M059J (cell line): ENCODE measurements at places on chromosomes 5 and 9.

GRCh38 chr9:109904666-109905065 is 124.7 kb downstream of the PALM2AKAP2 start:
- DNase-seq: no peak

DNA sequence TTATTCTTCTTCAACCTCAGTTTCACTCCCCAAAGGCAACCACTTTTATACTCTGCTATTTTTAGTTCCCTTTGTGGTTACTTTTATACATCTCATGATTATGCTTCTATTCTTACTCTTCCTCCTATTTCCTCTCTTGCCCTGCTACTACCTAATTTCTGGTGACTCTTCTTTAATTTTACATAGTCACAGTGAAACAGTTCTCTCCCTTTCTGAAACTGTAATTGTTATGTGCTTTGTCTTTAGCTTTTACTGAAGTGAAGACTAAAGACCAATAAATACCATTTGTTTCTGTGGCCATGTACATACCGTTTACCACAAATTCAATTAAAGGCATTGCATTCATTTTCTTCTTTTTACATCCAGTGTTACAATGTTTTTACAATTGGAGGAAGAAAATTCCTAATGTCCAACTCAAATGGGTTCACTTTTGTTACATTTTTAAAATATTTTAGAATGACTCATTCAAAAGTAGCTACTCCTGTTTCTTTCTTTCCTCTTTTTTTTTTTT is 410.6 kb downstream of the PSAT1 start:
- peak; percentile 89 for DNase-seq

- no peak for DNase-seq
Observed at GRCh38 chr5:154241021-154241420, 50.5 kb downstream of the GALNT10 start.

- DNase-seq: no peak
Observed at GRCh38 chr5:172999974-173000373, 16.4 kb downstream of the ATP6V0E1 start.

DNA sequence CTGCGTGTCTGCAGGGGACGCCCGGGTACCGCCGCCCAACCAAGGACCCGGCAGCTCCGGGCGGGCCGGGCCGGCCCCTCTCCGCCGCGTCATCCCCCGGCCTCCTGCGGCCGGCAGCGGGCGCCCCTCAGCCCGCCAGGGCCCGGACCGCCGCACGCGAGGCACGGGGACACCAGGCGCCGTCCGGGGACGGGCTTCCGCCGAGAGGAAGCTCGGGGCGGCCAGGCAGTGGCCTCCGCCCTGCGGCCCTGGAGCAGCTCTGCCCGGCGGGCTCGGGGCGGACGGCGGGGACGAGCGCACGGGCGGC is 373 bp downstream of the FBXW5 start:
- peak; percentile 66 for DNase-seq

DNA sequence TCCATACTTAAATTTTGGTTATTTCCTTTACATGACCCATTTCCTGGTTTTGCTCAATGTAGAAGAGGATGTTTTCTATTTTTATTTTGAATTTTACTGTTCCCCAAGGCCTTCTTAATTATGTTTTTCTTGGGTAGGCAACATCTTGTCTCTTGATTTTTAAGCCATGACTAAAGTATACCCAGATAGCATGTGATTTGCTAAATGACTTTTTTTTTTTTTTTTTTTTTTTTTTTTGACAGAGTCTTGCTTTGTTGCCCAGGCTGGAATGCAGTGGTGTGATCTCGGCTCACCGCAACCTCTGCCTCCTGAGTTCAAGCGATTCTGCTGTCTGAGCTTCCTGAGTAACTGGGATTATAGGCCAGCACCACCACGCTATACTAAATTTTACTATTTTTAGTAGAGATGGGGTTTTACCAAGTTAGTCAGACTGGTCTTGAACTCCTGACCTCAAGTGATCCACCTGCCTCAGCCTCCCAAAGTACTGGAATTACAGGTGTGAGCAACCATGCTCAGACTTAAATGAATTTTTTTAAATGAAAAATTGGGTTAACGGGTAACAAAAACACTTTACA is 198.6 kb upstream of the DAB2 start:
- no peak for DNase-seq

GRCh38 chr5:171207256-171207847 is 101.7 kb upstream of the TLX3 start:
- peak; percentile 34 for DNase-seq

GRCh38 chr5:109099081-109099480 is 310.7 kb downstream of the PJA2 start:
- no peak for DNase-seq

DNA sequence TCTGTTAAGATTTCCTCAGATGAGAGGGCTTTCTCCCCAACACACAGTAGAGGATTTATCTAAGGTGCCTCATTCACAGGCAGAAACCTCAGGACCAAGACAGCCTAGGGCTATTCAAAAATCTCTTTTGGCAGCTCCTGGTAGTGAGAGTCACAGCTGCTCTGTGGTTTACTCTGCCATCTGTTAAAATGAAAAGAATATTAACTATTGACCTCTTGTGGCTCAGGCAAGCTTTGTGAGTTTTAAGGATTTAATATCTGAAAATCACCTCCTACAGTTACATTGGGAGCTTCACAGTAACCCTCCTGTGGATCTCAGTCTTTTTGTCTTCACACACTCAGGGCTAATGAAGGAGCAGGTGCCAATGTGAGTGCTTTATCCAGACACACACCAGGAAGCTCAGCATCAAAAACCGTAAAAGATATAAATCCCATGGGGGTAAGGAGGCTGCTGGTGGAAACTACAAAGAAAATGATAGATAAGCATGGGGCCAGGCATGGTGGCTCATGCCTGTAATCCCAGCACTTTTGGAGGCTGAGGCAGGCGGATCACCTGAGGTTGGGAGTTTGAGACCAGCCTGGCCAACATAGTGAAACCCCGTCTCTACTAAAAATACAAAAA is 29.7 kb downstream of the PPP1R2B start:
- DNase-seq: peak; percentile 3

DNA sequence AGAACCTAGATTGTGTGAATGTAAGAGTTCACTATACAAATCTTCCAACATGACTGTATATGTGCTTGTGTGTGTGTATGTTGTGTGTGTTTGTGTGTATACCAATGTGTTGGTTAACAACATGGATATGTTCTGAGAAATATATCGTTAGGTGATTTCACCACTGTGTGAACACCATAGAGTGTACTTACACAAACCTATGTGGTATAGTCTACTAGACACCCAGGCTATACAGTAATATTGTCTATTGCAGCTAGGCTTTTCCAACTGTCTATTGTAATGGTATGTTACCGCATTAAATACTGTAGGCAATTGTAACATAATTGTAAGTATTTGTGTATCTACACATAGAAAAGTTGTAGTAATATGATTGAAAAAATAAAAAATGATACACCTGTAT is 959.2 kb upstream of the SEMA6A start:
- no peak for DNase-seq

DNA sequence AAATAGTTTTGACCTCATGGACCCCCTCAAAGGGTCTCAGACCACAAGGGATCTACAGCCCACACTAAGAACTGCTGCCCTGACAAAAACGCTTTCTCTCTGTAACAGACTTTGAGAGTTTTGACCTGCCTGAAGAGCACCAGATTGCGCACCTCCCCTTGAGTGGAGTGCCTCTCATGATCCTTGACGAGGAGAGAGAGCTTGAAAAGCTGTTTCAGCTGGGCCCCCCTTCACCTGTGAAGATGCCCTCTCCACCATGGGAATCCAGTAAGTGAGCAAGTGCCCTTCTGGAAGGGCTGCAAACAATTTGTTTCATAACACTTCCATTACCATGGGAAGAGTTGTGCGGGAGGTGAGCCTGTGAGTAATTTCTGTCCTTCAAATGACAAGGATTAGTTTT is 6.0 kb downstream of the PTTG1 start:
- DNase-seq: no peak

- no peak for DNase-seq
Observed at GRCh38 chr5:133758641-133759040, 146.3 kb upstream of the FSTL4 start.

GRCh38 chr9:70493029-70493428 is 78.6 kb upstream of the KLF9 start:
- no peak for DNase-seq

GRCh38 chr9:9341203-9341602 is 1271.6 kb downstream of the PTPRD start:
- no peak for DNase-seq

DNA sequence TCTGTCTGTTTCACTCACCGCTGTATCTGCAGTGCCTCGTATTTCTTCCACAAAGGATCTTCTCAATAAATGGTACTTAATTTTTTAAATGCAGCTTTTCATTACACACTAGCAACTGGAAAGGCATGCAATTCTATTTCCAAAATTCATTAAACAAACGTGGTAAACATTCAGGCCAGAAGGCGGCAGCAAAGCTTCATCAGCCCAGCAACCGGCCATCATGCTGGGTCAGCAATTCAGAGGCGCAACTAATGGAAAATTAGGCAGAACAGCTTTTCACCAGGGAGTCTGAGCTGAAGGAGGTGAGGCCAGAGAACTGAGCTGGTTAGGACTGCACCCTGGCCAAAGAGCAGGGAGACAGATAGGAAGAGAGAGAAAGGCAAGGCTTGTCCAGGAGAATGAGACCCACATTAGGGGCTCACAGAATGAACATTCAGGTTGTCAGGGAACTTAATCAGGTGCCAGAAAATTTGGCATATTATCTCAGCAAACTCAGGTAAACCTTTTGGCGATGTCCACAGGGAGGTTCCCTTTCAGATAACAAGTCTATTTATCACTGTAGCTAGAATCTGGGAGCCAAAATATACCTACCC is 17.7 kb upstream of the RNF180 start:
- peak; percentile 8 for DNase-seq

DNA sequence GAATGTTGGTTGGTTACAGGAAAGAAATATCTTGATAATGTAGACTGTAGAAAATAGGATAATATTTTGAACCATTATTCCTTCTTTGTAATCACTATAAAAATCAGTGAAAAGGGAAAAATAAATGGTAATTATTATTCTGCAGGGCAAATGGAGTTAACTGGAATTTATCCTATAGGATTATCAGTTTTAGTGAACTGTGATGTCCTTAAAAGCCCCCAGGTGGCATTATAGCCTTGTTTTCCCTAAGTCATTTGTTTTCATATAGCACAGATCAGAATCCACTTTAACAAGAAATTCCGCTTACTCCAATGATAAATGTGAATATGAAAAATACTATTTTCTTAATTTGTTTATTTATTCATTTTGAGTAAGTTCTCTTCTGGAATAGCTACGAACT is 26.2 kb upstream of the WDR41 start:
- peak; percentile 15 for DNase-seq

DNA sequence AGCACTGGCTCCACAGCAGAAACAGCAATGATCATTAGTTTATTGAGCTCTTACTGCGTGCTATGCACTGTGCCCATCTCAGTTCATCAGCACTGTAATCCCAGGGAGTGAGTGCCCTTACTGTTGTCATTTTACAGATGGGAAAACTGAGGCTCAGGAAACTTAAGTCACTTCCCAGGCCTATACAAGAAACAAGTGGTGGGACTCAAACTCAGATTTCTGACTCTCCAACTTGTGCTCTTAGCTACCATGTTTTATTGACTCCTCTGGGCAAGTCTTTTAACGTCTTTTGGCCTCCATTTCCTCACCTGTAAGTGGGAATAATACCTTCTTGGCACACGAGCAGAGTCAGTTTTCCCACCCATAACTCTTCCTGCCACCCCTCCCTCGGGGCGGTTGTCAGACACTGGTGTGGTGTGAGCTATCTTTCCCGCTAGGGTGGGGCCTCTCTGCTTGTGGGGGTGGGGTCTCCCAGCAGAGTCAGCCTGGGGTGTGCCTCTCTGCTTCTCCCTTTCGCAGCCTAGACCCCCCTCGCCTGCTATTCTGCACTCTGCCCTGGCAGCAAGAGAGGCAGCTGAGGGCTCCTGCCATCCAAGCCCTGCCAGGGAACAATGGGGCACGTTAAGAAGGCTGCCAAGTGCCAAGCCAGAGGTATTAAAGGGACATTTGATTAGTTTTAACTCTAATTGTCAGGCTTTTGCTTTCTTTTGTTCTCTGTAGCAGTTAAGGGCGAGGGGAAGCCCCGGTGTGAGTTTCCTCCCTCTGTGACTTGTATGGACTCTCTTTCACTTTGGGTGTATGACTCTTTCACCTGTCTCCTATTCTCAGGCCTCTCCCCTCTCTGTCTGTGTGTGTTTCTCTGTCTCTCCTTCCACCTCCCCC is 12.1 kb downstream of the GALNT10 start:
- DNase-seq: no peak

DNA sequence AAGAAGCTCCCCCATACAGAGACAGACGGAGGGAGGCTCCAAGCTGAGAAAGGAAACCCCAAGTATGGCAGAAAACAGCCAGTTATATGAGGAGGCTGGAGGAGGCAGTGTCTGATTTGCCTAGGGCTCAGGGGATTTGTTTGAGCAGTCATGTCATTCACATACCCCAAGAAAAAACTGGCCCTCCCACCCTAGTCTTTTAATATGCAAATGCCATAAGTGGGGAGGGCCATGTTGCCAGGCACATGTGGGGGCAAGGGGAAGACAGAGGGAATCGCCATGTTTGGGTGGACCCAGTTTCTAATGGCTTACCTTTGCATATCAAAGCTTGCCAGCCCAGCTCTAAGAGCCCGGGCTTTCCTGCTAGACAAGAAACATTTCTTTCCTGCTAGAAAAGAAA is 1163.8 kb downstream of the TAF11L14 start:
- no peak for DNase-seq
